ENCODE measurements at places on chromosomes 12 and 14.
A peak's percentile ranks its signal among the peaks of the same experiment; 100 is the strongest.

DNA sequence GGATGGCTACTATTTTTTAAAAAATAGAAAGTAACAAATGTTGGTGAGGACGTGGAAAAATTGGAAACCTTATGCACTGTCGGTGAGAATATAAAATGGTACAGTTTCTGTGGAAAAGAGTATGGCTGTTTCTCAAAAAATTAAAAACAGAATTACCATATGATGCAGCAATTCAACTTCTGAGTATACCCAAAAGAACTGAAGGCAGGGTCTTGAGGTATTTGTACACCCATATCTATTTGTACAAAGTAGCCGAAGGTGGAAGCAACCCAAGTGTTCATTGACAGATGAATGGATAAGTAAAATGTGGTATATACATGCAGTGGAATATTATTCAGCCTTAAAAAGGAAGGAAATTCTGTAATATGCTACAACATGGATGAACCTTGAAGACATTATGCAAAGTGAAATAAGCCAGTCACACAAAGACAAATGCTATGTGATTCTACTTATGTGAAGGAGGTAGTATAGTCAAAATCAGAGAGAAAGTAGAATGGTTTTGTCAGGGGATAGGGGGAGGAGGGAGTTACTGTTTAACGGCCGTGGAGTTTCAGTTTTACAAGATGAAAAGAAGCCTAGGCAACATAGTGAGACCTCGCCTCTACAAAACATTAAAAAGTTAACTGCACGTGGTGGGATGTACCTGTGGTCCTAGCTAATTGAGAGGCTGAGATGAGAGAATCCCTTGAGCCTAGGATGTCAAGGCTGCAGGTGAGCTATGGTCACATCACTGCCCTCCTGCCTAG is 38.4 kb upstream of the CCT2 start:
- DNase-seq: no peak

GRCh38 chr12:122844366-122844971 is 9.2 kb downstream of the HIP1R start:
- DNase-seq: no peak

- DNase-seq: no peak
These were observed at the start of gene ALX1 for GRCh38 chr12:85280165-85280983. Gene ALX1 (plus strand): TSS chr12:85280220. CDS start chr12:85280262, 42 bp downstream.

DNA sequence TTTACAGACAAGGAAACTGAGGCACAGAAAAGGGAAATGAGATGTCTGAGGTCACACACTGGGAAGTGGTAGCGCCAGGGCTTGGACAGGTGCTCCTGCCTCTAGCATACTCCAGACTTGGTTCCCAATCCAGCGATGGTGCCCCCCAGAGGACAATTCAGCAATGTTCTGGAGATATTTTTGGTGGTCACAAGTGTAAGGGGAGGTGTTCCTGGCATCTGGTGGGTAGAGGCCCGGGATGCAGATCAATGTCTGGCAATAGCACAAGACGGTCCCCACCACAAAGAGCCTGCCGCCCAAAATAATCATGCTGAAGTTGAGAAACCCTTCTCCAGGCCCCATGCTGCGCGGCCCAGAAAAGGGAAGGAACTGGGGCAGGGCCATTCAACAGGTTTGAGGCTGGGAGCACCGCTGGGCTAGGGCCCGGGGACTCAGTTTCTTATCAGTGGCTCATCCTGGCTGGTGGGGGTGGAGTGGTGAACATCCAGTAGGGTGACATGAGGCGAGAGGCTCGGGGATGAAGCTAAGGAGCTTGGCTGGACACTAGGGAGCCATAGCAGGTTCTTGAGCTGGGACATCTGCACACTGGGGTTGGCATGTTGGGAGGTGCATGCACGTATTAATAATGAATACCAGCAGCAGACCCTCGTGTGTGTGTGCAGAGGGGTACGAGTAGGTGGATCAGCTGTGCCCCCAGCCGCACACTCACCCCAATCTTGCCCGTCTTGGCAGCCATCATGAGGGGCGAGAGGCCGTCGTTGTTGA is 35.1 kb downstream of the TRPV4 start:
- no peak for DNase-seq

- no peak for DNase-seq
These were observed 7.2 kb downstream of the DAO start for GRCh38 chr12:108886873-108887629.

DNA sequence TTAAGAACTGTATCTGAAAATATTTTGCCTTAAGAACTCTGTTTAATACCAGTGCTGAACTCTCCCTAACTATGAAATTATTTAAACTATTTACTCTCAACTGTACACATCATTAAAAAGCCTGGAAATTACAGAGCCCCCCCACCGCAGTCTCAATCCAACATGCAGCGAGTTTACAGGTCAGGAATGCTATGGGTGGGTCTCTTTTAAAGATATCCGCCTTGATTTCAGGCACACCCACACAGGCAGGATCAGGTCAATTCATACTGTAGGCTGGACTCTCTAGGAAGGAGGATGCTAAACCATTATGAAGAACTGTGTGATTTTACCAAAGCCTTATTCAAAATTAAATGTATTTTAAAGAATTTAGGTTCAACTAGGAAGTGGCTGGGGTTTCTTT is 16.5 kb downstream of the SPTLC2 start:
- no peak for DNase-seq

DNA sequence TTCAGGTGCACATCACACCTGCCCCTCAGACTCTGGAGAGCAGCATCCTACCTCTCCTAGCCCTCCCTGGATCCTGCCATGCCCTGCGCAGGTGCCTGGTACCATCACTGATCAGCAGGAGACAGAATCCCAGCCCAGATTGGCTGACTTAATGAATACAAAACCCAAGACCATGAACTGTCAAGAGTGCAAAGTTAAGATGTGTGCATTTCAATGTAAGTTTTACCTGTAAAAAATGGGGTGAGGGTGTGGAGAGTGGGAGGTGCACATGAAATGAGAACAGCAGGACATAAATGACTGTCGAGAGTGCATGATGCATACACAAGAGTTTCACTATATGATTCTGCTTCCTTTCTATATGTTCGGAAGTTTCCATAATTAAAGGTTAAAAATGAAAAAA is 57.9 kb upstream of the GPR68 start:
- DNase-seq: no peak

DNA sequence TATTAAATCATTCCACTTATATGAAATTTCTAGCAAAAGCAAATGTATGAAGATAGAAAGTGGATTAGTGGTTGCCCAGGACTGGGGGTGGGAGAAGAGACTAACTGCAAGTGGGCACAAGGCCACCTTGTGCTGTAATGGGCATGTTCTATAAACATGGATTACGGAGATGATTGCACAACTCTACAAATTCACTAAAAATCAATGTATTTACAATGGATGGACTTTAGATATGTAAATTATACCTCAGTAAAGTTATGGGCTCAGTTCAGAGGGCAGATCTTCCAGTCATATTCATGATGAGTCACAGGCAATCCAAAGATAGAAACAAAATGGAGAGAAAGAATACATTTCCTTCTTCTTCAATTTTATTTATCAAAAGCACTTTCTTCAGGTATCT is 173.9 kb downstream of the NDUFA12 start:
- no peak for DNase-seq

DNA sequence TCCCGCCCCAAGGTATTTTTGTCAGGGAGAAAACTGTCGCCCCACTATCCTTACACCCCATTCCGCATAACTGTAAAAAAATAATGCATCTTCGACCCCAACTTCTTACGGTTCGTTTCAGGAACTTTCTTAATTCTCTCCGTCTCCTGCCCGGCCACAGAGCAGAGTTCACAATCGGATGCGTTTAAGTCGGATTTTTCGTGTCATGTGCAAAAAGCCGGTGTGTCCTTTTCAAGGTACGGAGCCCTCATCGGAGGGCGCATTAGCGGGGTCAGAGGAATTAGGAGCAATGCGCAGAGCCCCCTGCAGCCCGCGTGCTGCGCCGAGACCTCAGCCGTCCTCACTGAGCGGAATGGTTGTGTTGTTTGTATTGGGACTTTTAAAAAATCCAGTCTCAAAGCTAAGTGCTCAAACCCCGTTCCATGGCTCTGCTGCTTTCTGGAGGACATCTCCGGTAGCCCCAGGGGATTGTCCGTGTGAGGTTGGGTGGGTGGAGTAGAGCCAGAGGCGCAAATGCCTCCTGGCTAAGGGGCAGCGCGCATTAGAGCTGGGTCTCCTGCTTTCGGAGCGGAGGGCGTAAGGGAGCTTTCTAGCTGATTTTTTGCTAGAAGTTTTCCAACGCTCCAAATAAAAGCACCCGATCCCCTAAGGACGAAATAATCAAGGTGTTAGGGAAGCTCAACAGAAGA is 3.9 kb upstream of the GSC start:
- no peak for DNase-seq

- no peak for DNase-seq
These were observed 71.6 kb downstream of the ASCL4 start for GRCh38 chr12:107845980-107846659.

DNA sequence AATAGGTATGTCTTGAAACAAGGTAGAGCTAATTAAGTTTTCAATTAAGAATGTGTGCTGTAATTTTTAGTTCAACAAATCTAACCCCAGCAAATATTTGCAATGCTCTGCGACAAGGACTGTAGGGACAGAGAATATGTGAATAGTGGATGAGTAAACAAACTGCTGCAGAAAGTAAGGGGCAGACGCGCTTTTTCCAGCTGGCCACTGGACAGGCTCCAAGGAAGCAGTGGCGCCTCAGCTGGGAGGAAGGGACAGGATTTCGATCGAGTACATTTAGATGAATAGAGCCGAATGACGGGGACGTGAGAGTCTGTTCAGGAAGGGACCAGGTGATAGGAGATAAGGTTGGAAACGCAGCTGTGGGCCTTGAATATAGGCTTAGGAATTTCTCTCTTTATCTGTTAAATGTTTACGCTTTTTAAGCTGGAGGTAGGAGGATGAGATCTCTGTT is 69.3 kb downstream of the ELK3 start:
- peak; percentile 48 for DNase-seq

GRCh38 chr12:82659343-82660207 is 27.1 kb upstream of the TMTC2 start:
- DNase-seq: no peak

- DNase-seq: no peak
These were observed 19.1 kb downstream of the TMEM30B start for GRCh38 chr14:61262082-61262481.

DNA sequence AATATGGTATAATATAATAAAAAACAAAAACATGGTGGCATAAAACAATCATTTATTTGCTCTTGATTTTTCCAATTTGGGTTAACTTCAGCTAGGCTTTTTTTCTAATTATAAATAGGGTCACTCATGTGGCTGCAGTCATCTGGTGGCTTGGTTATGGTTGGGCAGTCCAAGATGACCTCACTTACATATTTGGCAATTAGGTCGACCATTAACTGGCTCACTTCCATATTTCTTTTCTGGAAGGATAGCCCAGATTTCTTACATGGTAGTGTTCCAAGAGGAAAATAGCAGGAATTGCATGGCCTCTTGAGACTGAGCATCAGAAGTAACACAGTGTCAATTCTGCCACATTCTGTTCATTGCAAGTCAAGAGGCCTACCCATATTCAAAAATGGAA is 153.4 kb downstream of the FUT8 start:
- DNase-seq: no peak

GRCh38 chr14:83441801-83442200 is 1908.1 kb upstream of the SEL1L start:
- no peak for DNase-seq

DNA sequence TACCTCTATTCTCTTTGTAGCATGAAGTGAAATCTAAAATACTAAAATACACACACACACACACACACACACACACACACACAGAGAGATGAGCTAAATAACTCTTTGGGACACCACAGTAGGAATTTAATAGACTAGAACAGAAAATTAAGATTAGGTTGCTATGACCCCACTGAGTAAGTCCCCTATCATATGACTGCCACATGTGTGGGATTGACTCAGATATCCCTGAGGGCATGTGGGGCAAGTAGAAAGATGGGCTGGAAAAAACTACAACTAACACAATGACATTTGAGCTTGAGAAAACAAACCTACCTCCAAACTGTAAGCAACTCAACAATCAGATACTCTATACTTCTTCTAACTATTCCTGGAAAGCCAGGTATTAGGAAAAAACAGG is 27.0 kb downstream of the SLC25A21 start:
- no peak for DNase-seq

DNA sequence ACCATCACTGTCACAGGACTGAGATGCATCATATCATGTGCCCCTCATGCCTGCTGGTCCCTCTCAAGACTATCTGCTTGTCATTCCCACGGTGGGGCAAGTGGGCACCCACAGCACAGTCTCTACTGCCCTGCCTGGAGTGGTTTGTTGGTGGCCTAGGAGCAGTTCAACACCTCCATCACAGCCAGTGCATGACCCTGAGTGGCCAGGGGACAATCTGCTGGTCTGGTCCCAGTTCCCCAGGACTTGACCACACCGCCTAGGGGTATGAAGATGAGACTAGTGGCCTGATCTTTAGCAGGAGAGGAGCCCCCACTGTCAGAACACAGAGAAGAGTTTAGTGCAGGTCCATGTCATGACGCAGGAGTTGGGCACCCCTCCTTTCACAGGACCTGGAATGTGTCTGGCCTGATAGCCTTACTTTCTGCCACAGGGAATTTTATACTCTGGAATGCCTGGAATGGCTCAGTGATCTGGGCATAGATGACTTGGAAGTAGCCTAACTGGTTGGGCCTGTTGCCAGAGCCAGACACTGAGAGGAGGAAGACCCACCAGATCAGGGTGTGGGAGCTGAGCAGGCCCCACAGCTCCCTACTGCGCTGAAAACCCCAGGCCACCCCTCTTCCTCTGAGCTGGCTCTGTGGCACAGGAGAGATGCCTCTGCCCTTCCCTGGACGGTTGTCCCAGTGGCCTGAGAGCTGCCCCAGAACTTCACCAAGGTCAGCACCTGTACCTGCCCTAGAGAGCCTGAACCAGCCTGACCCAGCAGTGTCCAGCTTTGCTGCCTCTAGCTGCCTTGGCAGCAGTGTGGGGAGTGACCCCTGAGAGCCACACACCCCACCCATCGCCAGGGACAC is 83.3 kb downstream of the PUS7L start:
- no peak for DNase-seq

DNA sequence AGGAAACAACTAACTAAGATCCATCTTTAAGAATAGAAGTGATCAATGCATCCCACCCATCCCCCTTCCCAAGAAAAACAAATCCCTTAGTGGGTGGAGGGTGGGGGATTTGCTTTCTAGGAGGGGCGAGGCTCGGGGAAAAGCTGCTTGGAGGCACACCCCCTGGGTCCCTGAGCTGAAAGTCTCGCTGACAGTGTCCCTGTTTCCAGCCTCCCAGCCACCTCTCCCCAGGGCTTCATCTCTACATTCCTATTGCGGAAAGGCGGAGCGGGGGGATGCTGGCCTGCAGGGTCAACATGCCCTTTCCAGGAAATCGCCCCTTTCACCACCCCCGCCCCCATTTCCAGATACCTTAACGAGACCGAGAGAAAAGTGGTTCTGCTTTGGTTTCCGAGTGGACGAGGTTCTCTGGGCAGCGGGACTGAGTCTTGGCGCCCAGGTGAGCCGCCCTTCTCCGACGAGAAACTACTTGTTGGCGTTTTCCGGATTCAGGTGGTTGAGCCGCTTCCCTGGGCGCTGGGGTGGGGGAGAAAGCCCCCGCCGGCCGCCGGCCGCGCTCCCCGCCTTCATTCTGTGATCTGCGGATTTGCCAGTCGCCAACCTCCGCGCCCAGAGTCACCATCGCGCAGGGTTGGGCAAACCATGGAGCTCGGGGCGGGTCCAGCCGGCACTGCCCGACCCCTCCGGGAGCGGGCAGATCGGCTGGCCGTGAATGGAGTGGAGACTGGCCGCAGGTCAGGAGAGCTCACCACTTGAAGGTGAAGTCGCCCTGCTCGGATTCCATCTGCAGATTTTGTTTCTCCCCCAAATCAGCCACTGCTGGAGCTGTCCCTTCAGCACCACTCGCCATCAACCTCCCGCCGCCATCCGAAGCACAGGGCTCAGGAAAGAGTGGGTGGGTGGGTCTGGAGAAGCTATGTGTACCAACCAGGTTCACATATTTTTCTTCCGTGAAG is 505 bp downstream of the KCNC2 start:
- peak; percentile 50 for DNase-seq

All from NCI-H1105 (cell line).